ENCODE measurements at places on chromosomes 11 and 22. TPM values are rescaled to one million over a fixed set of nuclear protein-coding genes. Genes with fewer than 3 reads are reported as not detected.

Gene MPZL3
- 0.12 TPM for total RNA-seq

Gene PPME1
- total RNA-seq: 35.9 TPM

Gene CRYAB
- total RNA-seq: 40.8 TPM

Gene C11orf16
- not detected for total RNA-seq

Gene FGF19
- total RNA-seq: not detected

Gene OR2AG2
- total RNA-seq: 0.08 TPM

Gene SLC5A1
- not detected for total RNA-seq

Gene CCDC81
- total RNA-seq: under 0.01 TPM

Gene YPEL1
- total RNA-seq: 0.98 TPM

Gene CCDC87
- 0.15 TPM for total RNA-seq

Gene KDM4E
- not detected for total RNA-seq

Gene LARGE2
- total RNA-seq: not detected

Gene TEX54
- not detected for total RNA-seq

Gene ASCL2
- not detected for total RNA-seq

Measured in smooth muscle cell of the coronary artery (primary cell).